ENCODE measurements at places on chromosomes 4 and X. TPM values are rescaled to one million over a fixed set of nuclear protein-coding genes. Genes with fewer than 3 reads are reported as not detected.

- no peak for DNase-seq
Observed at GRCh38 chrX:41761169-41761568, 37.2 kb downstream of the GPR82 start.

DNA sequence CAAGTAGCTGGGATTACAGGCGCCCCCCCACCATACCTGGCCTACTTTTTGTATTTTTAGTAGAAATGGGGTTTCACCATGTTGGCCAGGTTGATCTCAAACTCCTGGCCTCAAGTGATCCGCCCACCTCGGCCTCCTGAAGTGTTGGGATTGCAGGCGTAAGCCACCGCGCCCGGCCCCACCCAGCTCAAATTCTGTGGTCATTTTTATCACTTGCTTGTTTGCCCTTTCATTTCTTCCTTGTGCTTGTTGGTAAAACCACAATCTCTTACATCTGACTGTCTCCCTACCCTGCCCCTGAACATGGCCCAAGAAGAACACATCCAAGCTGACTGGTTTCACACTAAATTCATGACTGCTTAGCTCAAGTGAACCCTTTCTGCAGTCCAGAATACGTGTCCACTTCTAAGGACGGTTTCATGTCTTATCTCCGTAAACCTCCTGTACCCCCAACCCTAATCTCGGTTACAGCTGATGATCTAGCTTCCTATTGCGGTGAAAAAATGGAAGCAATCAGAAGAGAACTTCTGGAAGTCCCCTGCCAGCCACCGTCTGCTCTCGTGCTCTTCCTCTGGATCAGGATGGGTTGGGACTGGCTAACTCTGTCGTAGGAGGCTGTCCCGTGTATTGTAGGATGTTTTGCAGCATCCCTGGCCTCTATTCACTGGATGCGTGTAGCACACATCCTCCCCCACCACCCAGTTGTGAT, 5.4 kb upstream of the RS1 start:
- DNase-seq = no peak

DNA sequence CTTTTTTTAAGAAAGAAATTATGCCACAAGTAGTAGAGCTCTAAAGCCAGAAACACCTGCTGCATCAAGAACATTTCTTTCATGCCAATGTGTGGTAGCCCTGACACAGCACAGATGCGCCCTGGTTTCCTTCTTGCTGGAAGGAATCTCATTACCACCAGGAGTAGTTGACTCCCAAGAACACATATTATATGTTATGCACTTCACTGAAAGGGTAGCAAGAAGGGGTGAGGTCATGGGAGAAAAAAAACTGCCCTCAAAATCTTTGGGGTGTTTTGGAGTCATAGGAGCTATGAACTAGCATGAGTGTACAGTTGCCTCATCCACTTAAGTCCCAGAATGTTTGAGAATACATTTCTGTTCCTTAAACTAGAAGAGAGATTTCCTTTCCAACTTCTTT, 185.8 kb upstream of the C1QTNF7 start:
- DNase-seq = no peak

GRCh38 chr4:56208103-56208502, 179.2 kb downstream of the AASDH start:
- no peak for DNase-seq

GRCh38 chr4:140298001-140298400, 75.4 kb upstream of the SCOC start:
- DNase-seq = no peak

- DNase-seq = no peak
Observed at GRCh38 chr4:164193676-164194075, 560.3 kb upstream of the SMIM31 start.

GRCh38 chr4:11843340-11843739, 414.6 kb upstream of the HS3ST1 start:
- DNase-seq = no peak

- no peak for DNase-seq
Observed at GRCh38 chr4:140152013-140152703, 1.8 kb downstream of the MAML3 start.

The NUDT11 gene
- total RNA-seq = 1.5 TPM

GRCh38 chrX:124212622-124213021, 119.8 kb upstream of the TEX13D start:
- no peak for DNase-seq

GRCh38 chr4:147596981-147597380, 20.2 kb upstream of the TMEM184C start:
- no peak for DNase-seq

DNA sequence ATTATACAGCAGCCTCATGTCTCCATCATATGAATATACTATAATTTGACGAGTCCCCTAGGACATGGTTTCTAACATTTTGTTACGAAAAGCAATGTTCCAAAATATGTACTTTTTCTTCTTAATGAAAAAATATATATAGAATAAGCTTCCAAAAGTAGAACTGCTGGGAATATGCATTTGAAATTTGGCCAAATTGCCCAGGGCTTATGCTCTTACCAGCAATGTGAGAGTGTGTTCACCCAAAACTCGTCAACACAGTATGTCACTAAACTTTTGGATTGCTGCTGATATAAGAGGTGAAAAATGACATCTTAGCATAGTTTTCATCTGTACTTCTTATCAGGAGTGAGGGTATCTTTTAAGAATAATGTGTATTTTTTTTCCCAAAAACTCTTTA, 64.6 kb upstream of the STIM2 start:
- DNase-seq = no peak

GRCh38 chrX:68249903-68250302, 183.4 kb downstream of the OPHN1 start:
- no peak for DNase-seq

The PALLD gene
- total RNA-seq = 229 TPM

DNA sequence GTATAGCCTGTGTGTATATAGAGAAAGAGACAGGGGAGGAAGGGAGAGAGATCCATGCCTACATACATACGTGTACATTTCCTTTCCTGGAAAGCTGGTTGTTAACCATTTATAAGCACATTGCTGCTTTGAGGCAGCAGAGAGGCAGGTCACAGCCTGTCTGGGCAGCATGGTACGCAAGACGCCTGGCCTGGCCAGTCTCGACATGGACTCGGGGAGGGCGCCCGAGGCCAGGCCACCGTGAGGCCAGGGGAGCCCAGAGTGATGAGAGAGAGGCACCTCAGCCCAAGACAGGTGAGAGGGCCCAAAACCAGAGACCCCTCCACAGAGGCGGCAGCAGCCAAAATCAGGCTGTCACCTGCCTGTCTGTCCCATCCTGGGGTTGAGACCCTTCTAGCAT, 3.9 kb downstream of the TREX2 start:
- no peak for DNase-seq

- no peak for DNase-seq
Observed at GRCh38 chrX:100085846-100086245, 324.2 kb downstream of the PCDH19 start.

Measured in vagina (tissue), 2 donors.